Activated CD4-positive, alpha-beta T cell treated with anti-CD3 and anti-CD28 coated beads for 24 hours (primary cell): ENCODE measurements at places on chromosomes 11 and 22.

DNA sequence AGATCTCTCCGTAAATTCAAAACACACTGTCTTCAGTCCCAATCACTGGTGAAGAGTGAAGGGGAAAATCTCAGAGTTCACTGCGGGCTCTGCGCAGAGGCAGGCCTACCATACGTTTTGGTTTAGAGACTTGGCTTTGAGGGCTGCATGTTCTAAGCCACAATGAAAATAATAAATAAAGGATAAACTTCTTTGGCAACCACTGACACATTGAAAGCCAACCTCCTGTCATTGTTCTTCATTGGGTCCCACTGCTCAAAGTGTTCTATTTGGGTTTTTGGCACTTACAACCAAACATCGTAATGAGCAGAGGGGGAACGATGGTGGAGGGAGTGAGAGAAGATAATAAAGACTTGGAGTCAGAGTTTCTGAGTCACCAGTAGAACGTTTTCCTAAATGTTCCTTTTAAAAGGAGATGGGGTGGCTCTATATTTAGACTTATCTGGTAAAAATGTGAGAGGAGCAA is 472.9 kb downstream of the SOX6 start:
- DNase-seq = no peak

DNA sequence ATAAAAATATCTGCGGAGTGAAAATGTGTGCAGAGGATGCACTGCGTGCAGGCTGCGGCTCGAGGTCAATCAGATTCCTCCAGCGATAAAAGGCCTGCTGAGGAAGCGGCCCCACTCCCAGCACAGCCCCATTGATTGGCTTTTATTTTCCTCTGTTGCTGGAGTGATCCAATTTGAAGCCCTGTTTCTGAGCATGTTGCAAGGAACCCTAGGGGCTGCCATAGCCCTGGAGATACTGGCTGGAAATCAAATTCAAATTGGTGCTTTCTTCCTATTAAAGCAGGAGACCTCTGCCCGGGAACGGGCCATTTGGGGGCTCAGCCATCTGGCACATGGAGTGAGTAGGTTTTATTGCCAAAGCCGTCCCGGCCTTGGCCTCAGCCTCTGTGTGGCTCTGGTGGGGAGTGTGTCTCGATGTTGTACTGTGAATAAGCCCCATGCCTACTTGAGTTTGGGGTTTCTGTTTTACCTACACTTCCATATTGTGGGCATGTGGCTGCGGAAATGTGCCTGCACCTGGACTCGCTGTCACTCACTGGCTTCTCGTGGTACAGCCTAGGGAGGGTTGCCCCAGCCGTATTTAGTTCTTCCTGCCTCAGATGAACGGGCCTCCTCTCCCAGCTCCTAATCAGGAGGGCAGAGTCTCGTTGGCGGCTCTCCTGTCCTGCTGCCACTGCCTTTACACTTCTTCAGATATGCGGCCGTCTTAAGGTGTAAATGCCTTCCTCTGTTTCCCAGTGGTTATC is 25.6 kb downstream of the PARVB start:
- DNase-seq = no peak

GRCh38 chr11:60905047-60905446 is 1.3 kb downstream of the PRPF19 start:
- DNase-seq = no peak

DNA sequence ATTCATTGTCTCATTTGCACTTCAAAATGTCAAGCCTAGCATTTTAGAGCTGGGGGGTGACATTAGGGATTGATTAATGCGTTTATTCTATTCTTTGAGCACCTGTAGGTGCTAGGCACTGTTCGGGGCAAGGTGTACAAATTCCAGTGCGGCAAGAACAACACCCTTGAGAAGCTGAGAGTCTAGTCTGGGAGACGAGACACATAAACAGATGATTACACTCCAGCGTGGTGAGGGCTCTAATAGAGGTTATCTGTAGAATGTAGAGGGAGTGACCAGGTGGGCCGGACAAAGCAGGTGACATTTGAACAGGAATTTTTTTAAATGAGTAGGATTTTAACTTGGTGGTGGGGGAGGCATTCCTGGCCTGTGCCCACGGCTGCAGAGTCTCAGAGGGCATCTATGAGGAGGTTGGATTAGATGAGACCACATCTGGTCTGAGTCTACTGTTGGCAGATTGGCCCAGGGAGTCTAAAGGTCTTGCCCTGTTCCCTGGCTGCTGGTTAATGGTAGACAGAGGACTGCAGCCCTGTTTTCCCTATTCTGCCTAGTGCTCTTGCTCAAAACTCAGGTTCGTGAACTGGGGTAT is 970 bp downstream of the CAT start:
- DNase-seq = no peak

GRCh38 chr22:39908737-39909136 is 7.9 kb downstream of the GRAP2 start:
- no peak for DNase-seq

- DNase-seq = no peak
These were observed 107.3 kb upstream of the HSD17B12 start for GRCh38 chr11:43573233-43573632.

GRCh38 chr22:21889251-21889990 is 22.0 kb upstream of the MAPK1 start:
- DNase-seq = no peak

GRCh38 chr22:40818192-40818746 is 877 bp downstream of the SLC25A17 start:
- peak; percentile 6 for DNase-seq

- no peak for DNase-seq
These were observed 22.8 kb upstream of the TP53AIP1 start for GRCh38 chr11:128965485-128965884.

- no peak for DNase-seq
These were observed 21.8 kb upstream of the GNB1L start for GRCh38 chr22:19876314-19876940.

DNA sequence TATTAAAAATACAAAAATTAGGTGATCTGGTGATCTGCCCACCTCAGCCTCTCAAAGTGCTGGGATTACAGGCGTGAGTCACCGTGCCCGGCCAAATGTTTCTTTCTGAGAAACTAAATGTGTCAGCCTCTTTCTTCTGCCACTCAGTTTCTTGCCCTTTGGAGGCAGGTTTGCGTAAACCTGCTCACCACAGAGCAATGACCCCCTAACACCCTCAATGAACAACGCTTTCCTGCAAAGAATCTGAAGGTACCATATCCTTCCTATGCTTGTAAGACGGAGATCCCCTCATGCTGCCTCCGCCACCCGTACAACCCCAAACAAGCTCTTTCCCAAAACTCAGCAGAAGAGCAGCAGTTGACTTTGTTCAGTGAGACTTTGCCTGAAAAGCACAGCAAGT is 38.7 kb upstream of the TTLL12 start:
- DNase-seq = no peak

DNA sequence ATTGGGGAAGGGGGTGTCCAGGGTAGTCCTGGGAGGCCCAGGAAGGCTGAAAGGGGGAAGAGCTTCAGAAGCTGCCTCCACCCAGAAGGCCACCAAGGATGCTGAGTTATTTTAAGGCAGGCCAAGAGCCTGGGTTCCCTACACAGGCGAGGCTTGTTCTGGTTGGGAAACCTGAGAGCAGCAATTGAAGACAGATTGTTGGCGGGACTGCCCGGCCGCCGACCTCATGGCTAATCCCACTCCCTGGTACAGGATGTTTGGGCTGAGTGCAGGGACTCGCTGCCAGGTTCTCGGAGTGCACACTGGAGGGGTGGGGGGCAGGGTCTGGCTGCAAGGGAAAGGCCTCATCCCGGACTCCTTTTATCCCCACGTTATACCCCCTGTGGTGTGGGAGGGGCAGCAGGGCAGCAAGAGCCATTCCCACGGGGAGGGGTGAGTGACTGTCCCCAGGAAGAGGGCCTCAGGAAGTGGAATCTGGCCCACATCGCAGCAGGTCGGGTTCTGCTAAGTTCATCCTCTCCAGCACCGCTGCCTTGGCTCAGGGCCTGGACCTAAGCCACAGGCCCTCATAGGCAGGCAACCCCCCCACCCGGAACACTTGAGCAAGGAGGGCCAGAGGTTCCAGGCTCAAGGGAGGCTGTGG is 43.6 kb upstream of the PRR5 start:
- no peak for DNase-seq

GRCh38 chr11:18878211-18878610 is 61.0 kb downstream of the MRGPRX1 start:
- no peak for DNase-seq

DNA sequence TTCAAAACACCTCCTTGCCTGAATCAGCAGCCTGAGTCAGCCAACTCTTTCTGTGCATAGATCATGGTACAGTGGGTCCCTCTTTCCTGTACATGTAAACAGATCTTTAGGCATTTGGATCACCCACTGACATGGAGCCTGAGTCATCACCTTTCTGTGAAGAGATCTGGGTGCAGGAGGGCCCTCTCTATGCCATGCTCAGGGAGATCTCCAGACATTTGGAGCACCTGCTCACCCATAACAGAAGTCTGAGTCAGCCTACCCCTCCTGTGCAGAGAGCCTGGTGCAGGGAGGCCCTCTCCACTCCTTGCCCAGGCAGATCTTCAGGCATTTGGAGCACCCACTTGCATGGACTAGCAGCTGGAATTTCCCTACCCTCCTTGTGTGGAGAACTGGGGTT is 56.2 kb upstream of the GLYAT start:
- no peak for DNase-seq

- no peak for DNase-seq
These were observed 367.1 kb upstream of the PDGFD start for GRCh38 chr11:104531075-104531474.

DNA sequence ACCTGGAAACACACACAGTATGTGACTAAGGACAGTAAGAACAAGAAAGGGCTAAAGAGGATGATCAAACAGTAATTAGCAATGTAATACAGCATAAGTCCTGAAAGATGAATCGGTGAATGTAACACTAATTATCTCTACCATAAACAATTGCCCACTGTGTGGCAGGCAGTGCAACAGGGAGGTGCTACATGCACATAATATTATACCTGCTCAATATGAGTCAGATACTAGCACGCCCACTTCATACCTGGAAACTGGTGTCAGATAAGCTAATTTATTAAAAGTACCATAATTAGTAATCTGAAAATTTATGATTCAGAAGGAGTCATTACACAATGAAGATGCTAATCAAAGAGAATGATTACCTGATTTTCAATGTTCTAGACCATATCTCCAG is 14.9 kb downstream of the CASP12 start:
- DNase-seq = no peak

- DNase-seq = no peak
These were observed 41.4 kb upstream of the ST14 start for GRCh38 chr11:130118165-130118564.

- DNase-seq = no peak
These were observed 83.1 kb upstream of the PRODH start for GRCh38 chr22:19019029-19019678.

DNA sequence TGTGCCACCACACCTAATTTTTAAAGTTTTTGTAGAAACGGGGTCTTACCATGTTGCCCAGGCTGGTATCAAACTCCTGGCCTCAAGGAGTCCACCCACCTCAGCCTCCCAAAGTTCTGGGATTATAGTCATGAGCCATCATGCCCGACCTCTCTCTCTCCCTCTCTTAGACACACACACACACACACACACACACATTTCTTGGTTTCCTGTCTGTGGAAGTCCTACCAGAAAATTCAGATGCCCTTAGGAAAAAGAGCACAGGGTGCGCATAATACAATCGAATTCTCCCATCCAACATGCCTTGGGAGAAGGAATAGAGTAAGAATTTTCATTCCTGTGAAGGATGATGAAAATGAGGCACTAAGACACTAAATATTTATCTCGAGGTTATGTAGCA is 10.4 kb downstream of the MICAL3 start:
- DNase-seq = no peak

- no peak for DNase-seq
These were observed 124.6 kb downstream of the GRIA4 start for GRCh38 chr11:105734426-105734825.

- DNase-seq = no peak
These were observed 70.7 kb upstream of the AKIP1 start for GRCh38 chr11:8839957-8840945.

DNA sequence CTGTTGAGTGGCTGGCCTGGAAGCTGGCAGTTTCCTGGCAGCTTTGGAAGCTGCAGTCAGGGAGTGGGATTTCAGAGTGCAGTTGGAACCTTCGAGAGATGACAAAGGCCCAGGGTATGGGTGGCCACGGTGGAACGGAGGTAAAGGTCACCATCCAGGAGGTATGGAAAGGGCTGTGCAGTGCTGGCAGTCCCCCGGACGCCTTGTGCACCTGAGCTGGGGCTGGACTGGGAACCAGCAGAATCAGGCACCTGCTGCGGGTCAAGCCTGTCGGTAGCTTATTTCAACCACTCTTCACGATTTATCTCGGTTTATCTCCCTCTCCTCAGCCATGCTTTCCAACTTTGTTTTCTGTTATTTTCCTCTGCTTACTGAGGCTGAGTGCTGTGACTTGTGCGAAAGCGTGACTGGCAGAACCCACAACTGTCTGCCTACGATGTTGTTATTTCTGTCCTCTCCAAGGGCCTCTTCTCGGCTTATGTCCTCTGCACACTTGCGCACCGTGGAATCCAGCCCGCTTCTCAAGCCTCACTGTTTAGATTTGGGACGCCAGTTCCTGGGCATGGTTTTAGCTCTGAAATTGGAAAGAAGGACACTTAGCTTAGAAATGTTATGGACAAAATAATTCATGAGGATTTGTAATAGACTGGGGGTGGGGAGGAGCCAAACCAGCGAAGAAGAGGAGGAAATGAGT is 24.0 kb upstream of the ATXN10 start:
- no peak for DNase-seq

DNA sequence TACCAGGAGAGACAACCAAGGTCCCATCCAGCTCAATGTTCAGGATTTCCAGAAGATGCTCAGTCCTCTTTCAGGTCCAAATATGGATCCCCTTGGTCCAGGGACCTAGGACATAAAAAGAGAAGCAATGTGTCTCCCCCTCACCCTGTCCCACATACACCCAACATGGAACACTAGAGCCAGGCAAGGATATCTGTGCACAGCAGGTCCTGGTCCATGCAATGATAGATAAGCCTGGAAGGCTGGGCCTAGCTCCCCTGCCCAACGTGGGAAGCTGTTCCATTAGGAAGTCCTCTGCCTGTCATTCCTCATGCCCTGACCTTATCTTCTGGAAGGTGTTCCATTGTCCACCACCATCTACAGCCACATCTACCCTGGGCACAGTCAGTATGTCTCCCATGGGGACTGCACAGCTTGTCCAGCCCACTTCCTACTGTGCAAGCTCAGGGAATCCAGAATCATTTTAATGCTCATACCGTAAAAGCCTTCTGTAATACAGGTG is 1434.8 kb downstream of the TBC1D22A start:
- DNase-seq = no peak

GRCh38 chr11:73510877-73511276 is 87.0 kb downstream of the FAM168A start:
- no peak for DNase-seq

DNA sequence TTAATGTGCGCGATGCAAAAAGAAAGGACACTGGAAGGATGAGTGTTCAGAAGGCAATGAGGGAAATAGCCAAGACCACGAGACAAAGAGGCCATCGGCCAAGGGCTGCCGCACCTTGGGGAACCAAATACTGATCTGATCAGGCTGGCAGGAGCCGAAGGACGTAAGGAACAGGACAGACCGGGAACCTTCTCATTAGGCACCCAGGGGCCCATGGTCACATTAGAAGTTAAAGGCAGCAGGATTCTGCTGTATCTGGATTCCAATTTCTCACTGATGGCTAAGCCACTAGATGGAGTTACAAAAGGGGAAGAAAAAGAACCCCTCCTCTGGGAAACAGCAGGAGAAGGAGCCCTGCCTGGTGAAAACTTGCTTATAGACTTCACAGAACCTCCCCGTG is 28.8 kb upstream of the CPT1A start:
- DNase-seq = no peak
